ENCODE measurements at places on chromosomes 16 and 17.

GRCh38 chr16:998615-999014 lies 17.0 kb downstream of the SOX8 start:
- no peak for DNase-seq

GRCh38 chr17:57508671-57509070 lies 236.4 kb downstream of the CCDC182 start:
- DNase-seq = no peak

GRCh38 chr16:57373117-57373947 lies 1.0 kb downstream of the CX3CL1 start:
- DNase-seq = no peak

GRCh38 chr17:58094118-58094517 lies 10.9 kb downstream of the DYNLL2 start:
- DNase-seq = no peak

GRCh38 chr16:86297866-86298757 lies 212.2 kb upstream of the FOXF1 start:
- DNase-seq = no peak

DNA sequence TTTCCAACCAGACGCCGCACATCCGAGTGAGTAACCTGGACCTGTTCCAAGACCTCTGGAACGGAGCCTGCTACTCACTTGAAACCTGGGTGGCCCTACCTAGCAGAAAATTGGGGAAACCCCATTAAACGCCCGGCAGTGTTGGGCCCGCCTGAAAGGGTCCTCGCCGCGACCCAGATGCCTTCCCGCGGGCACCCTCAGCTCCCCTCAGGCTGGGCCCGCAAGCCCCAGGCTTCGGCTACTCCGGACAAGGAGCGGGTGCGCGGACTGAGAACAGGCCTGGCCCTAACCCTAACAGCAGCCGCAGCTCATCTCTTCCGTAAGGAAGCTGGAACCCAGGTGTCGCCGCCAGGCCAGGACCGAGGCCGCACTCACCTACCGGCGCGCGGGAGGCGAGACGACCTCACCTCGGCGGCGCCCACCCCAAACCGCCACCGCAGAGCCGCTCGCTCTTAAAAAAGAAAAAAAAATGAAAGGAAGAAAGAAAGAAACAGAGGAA lies 344 bp downstream of the PSME3IP1 start:
- no peak for DNase-seq

- DNase-seq = no peak
Observed at GRCh38 chr16:12323007-12323758, 346.6 kb downstream of the SNX29 start.

- no peak for DNase-seq
Observed at GRCh38 chr17:3770466-3770865, 30.5 kb downstream of the ITGAE start.

DNA sequence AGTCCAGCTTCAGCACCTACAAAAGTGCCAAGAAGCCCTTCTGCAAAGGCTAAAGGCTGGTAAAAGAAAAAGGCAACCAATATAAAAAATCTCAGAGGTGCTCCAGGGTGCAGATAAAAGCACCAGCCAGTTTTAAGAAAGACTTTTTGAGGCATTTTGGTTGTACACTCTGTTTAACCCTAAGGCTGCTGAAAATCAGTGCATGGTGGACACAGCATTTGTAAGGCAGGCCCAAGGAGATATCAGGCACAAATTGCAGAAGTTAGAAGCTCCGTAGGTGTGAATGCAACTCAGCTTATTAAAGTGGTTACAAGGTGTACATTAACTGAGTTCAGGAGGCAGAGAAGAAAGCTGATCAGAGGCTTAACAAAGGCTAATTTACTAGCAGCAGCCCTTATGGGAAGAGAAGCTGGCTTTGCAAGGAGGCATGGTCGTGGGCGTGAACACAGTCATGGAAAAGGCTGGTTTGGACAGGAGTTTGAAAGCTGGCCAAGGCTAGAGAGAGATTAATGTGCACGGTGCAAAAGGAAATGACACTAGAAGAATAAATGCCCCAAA lies 21.1 kb downstream of the ACSM1 start:
- DNase-seq = no peak

DNA sequence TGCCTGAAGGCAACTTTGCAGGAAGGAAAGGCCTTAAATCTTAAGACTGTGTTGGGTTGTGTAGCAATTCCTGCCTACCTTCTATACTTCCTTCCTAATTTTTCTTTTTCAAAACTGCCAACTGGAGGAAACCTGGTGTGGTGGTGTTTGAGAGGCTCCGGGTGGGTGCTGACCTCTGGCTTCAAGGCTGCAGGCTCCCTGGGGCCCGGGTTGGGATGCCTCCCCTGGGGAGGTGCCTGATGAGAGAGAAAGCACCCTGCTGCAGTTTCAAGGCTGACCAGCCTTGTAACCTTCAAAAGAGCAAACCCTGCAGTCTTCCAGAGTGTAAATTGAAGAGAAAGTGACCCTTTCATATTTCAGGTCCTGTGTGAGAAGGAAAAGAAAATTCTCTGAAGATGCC lies 55.9 kb downstream of the MSI2 start:
- DNase-seq = no peak

- no peak for DNase-seq
Observed at GRCh38 chr16:59690216-59690615, 956.1 kb upstream of the GOT2 start.

- no peak for DNase-seq
Observed at GRCh38 chr17:27332047-27332393, 38.1 kb downstream of the WSB1 start.

DNA sequence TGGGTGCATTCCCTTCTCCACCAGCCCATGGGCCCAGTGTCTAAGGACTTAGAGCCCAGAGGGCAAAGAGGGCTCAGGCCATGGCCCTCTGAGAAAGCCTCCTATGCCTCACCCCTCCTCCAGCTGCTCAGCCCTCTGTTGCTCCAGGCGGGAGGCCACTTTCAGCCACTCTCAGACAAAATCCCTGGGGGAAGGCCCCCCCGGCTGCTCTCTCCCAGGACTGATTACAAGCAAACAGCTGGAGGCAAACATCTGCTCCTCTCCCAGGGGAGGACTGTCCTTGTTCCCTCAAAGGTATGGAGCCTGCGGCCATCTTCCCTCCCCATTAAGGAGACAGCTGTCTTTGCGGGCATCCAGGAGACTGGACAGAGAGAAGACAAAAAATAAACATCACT lies 54.9 kb upstream of the DLX4 start:
- DNase-seq = peak; percentile 57

DNA sequence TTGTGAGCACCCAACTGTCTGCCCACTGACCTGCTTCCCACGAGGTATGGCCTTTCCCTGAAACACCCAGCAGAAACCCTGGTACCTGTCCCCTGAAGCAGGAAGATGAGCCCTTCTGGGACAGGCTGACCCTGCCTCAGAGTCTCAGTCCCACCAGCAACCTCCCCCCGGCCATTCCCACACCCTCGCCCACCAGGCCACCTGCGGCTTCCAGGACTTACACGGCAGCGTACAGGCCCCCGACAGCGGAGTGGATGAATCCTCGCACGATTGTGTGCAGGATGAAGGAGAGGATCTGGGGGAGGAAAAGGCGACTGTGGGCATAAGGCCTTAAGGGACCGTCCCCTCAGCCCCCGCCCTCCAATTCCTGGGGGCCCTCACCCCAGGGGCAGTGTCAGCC lies 15.4 kb upstream of the PITPNA start:
- DNase-seq = no peak

DNA sequence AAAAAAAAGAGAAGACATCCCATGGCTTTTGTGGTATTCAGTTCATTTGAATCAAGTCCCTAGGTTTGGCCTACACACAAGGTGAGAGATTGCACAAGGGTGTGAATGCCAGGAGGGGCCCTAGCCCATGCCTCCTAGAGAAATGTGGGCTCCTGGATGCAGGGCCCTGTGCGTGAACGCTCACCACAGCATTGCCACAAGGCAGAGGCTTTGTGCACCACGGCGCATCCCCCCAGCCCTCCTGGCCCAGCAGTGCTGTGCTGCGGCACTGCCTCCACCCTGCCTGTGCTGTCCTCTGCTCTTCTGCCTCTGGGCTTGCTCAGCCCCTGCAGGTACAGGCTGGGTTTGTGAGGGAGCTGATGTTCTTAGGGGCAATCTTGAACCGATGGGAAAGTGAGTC lies 80.9 kb upstream of the MED9 start:
- DNase-seq = no peak

GRCh38 chr17:47821424-47822391 lies at the start of gene OSBPL7:
Gene OSBPL7 (minus strand): TSS chr17:47821794. CDS start chr17:47820278, 1,516 bp downstream.
- DNase-seq = peak; percentile 95

DNA sequence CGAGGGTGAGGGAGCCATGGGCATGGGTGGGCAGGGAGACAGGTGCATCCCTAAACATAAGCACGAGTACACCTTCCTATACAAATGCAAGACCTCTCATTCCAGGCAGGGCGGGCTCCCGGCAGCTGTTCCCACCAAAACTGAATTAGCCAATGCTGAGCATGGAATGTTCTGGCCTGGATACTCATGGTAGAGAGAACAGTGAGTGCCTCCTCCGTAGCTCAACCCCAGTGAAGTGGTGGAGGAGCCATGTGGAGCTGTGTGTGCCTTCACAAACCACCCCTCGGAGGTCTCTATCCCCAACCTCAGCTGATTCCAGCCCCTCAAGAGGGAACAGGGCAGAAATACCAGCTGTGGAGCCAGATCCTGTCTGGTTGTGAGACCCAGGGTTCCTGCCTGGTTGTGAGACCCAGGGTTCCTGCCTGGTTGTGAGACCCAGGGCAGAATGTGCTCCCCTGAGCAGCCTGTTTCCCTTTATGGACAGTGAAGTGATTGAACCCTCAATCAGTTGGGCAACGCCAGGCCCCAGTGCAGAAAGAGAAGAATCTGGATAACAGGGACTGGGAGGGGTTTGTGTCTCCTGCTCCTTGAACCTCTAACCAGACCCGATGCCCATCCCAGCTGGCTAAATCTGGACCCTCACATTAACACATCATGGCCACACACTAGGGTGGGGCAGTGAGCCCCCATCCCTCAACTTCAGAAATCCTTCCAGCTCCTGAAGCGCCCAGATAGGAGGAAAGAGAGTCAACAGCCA lies 2.4 kb upstream of the CDH16 start:
- no peak for DNase-seq

GRCh38 chr17:59542960-59543635 lies 22.3 kb upstream of the DHX40 start:
- DNase-seq = no peak

- DNase-seq = no peak
Observed at GRCh38 chr16:17177959-17178905, 292.5 kb downstream of the XYLT1 start.

DNA sequence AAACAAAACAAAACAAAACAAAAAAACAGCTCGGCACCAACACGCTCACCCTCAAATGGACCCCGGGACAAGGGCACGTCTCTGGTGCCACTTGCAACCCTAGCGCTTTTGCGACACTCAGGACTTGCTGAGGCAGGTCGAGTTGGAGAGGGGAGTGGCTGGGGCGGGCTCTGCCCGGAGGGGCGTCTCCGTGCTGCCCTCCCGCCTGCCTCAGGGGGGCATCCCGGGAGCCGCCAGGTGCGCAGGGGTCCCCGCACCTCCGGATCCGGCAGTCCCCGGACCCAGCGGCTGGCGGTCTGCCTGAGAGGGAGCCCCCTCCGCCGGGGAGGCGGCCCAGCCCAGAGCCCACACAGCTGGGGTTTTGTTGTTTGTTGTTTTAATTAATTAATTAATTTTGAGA lies at the start of gene SLC52A1:
Gene SLC52A1 (minus strand): TSS at position 112 of the 400 bp plus-strand sequence. CDS start 820 bp downstream, outside the sequence.
- DNase-seq = no peak

- no peak for DNase-seq
Observed at GRCh38 chr16:20905576-20905975, 5.0 kb downstream of the LYRM1 start.

DNA sequence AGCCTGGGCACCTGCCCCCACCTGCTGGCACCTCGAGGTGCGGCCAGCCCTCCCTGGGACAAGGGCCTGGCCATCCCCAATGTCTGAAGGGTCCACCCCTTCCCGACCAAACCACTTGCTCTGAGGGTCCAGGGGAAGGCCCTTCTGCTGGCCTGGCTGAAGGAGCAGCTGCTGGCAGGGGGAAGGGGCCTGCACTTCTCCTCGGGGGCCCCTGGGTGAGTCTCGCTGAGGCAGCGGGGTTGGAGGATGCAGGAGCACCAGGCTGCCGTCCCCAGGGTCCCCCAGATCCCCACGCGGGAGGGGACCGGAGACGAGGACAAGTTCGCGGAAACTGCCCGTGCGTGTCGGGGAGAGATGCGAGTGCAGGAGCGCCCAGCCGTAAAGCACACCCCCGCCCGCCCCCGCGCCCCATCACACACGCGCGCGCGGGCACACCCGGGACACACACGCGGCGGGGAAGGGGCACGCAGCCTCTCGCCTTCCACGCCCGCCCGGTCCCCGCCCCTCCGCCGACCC lies 725 bp upstream of the CACNA1H start:
- peak; percentile 66 for DNase-seq

DNA sequence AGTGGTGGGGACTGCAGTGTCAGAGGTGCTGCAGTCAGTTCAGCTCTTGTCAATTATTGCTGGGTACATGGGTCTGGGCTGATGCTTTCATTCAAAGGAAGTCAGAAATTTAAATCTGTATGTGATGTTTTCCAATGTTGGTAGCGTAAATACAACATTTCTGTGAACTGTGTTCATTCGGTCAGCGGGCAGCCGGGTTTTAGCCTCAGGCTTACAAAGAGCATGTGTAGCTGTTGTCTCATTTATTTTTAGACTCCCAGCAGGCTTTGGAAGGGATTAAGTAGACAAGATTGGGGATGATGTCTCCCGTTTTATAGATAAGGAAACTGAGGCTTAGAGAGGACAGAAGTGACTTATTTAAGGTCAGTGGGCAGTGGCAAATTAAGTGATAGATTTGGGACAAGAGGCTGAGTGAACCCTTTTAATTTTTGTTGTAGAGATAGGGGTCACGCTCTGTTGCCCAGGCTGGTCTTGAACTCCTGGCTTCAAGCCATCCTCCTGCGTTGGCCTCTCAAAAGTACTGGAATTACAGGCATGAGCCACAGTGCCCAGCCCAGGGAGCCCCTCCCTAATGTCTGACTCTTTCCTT lies 8.1 kb downstream of the AQP8 start:
- no peak for DNase-seq

- no peak for DNase-seq
Observed at GRCh38 chr16:75494184-75494583, 1.1 kb downstream of the CHST6 start.

GRCh38 chr16:11797957-11798299 lies 870 bp upstream of the ZC3H7A start:
- DNase-seq = no peak

DNA sequence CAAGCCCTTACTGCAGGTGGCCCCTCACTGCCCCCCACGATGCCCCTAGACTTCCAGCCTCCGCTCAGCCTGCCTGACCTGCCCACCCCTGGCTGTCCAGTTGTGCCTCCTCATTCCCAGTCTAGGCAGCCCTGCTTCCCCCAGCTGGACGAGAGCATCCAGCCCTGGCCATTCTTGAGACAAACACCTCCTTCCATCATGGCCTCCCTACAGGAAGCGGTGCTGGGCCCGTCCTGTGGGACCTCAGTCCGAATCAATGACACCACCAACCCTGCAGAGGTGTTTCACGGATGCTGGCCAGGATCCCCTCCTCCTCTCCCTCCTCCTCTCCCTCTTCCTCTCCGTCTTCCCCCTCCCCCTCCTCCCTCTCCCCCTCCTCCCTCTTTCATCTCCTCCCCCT lies 28.3 kb downstream of the CCDC40 start:
- no peak for DNase-seq
